ENCODE measurements at places on chromosomes 11 and 22. TPM values are rescaled to one million over a fixed set of nuclear protein-coding genes. Genes with fewer than 3 reads are reported as not detected.

GRCh38 chr11:61486011-61486620, 22.4 kb upstream of the LRRC10B start:
- no peak for DNase-seq

DNA sequence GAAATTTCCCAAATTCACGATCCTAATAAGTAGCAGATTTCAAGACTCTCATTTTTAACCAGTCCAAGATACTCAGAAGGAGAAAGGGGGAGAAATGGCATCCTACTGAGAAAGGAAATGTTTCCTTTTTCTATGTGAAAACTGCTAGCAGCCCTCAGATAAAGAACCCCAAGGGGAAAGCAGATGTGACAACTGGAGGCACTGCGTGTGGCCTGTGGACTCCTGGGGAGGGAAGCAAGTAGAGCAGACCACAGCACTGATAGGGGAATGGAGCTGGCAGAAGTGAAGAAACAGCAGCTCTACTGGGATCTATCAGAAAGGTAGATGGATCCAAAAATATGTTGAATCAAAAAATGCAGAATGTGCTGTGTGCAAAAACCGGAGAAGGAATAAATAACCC, 239.7 kb upstream of the API5 start:
- no peak for DNase-seq

GRCh38 chr22:24498824-24499223, 3.7 kb downstream of the UPB1 start:
- no peak for DNase-seq

Gene BACE1
- total RNA-seq, result 0.29 TPM

GRCh38 chr11:46457021-46457420, 65.4 kb upstream of the CHRM4 start:
- no peak for DNase-seq

- no peak for DNase-seq
These were observed 189.2 kb downstream of the EFCAB6 start for GRCh38 chr22:43622886-43623285.

DNA sequence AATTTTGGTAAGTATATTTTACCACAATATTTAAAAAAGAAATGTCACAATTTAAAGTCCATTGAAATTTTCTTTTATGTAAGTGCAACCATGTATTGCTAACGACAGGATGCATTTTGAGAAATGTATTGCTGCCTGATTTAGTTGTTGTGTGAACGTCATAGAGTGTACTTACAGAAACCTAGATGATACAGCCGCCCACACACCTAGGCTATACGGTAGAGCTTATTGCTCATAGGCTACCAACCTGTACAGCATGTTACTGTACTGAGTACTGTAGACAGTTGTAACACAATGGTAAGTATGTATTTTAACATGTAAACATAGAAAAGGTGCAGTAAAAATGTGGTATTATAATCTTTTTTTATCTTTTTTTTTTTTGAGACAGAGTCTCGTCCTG, 48.1 kb downstream of the CBL start:
- DNase-seq, result no peak

Gene P2RY6
- total RNA-seq, result 0.66 TPM

Gene FADS2
- total RNA-seq, result 315 TPM

DNA sequence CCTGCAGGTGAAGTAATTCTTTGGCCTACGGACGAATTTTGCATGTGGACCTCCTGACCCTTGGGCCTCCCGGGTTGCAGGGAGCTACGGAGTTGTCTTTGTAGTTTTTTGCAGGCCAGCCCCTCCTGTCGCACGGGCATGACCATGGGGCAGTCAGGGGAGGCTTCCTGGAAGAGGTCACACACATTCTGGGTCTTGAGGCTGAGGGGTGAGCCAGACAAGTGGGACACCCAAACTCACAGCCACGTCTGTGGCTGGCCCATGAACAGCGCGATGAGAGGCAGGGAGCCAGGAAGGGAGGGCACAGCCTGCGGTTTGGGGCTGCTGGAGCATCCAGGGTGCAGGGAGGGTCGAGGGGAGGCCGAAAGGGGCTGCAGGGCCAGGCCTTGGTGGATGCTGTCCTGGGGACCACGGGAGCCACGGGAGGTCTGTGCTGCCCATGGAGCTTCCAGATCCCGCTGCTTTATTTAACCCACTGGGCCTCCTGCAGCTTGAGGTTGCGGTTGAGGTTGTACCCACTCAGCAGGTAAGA, 78.9 kb downstream of the FBLN1 start:
- DNase-seq, result no peak

GRCh38 chr11:44693654-44694119, 33.1 kb upstream of the TSPAN18 start:
- no peak for DNase-seq

GRCh38 chr11:126392633-126393013, 37.1 kb downstream of the ST3GAL4 start:
- no peak for DNase-seq

GRCh38 chr11:12292766-12293165, 84.6 kb upstream of the PARVA start:
- no peak for DNase-seq

Gene CPT1A
- total RNA-seq, result 17.8 TPM

DNA sequence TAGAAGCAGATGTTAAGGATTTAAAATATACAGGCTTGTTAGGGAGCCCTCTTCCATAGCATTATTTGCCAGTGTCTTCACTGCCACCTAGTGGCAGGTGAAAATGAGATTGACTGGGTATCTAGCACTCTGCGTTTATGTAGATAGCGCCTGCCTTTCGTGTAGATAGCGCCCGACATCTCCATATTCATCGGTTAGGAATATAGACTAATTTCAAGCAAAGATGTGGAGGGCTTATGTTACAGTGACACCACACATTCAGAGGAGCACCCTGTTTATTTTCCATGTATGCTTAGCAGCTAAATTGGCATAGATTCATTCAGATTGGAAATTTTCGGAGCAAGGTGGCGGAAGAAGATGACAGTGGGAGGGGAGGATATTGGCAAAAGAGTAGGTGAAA, 72.0 kb downstream of the SLC5A12 start:
- peak; percentile 54 for DNase-seq

DNA sequence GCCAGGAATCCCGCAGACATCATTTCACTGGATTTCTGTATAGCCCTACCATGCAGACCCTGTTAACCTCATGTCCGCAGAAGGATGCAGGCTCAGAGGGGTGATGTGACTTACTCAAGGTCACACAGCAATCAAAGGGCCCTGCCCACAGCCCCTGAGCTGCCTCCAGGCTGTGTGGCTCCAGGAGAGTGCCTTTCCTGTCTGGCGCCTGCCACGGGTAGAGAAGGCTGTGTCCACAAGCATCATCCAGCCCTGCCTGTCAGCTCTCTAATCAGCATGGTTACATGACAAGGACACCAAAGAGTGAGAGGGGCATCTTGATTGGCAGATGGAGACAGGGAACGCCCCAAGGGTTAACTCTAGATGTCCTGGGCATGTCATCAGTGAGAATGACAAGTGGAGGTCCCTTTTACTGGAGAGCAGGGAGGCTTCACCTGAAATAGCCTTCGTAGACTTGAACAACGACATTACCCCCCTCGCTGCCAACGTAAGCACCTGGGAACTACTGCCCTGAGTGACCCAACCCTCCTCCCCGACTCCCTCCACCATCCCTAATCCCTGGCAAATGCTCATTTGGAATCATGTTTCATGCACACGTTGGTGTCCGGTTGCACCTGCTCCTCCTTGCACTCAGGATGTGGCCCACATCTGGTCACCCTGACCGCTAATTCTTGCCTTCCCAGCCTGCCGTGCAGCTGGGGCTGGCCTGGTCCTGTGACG, 6.9 kb downstream of the FGF19 start:
- no peak for DNase-seq

Gene OR51B5
- 0.18 TPM for total RNA-seq

DNA sequence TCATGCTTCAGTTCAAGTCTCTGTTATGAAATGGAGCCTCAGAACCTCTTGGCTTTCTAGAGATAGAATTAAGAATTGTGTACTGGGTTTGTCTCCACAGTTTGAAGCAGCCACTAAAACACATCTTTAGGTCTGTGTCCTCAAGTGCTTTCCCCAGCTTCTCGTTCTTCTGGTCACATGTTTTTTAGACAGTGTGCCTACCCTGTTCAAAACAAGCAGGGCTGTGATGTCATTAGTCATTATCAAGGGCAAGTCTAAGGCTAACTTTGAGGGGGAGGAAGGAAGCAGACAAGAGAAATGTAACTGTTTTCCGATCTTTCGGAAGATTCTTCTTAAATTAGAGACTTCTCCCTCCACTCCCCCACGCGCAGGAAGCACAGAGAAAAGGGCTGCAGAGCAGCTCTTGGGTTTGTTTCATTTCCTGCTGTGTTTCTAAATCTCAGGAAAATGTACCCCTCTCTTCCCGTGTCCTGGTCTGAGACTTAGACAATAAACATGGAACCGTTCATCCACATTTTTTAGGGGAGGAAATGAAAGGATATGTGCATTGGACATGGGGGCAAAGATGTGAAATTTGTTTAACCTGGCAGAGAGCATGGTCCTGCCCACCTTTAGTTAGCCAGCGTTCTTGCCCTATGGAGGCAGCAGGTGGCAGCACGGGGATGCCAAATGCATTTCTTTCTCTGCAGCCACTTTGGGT, 3.1 kb downstream of the AKIP1 start:
- no peak for DNase-seq

Measured in GM12878 (cell line).